ENCODE measurements at places on chromosomes 5 and 9. TPM values are rescaled to one million over a fixed set of nuclear protein-coding genes. Genes with fewer than 3 reads are reported as not detected.
A peak's percentile ranks its signal among the peaks of the same experiment; 100 is the strongest.

DNA sequence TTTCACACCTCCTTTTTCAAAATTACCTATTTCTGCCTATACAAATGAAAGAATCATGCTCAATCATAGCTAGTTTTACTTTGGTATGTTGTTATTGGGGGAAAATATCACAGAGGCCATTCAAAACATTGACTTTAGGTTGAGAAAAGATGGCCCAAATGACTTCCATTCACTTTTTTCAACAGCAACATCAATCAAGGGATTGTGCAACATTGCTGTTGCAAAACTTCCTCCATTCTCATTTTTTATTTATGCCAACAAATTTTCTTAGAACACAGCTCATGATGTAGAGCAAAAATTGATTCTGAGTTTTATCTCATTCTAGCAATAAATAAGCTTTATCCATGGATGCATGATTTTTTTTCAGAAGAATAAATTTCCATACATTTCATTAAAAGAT is 93.6 kb upstream of the RORB start:
- no peak for DNase-seq

GRCh38 chr5:129362456-129362855 is 97.6 kb upstream of the ADAMTS19 start:
- DNase-seq = no peak

DNA sequence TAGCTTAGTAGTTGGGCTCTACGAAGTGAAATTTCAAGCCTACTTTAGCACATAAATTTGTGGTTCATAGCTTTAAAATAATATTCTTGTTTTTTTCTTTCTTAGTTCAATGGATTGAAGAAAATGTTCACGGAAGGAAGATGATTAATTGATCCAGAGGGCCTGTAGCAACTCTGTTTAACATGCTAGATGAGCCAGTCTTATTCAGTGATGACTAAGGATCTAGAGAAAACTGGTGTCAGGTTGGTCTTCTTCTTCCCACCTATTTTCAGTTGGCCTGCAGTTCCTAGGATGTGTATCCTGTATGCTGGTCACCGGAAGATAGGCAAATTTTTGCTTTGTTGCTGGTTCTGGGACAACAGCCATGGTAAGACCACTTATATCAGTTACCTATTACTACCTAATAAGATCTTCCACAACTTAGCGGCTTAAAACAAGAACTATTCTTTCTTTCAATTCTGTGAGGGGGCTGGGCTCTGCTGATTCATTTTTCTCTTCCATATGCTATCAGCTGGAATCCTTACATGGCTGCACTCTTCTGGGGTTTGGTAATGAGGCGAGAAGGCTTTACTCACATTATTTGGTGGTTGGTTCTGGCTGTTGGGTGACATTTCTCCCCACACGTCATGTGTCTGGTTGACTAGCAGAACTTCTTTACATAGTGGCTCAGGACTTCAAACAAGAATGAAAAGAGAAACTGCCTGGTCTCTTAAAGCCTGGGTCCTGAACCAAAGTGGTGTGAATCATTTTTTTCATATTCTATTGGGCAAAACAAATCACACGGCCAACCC is 182.7 kb upstream of the ACTBL2 start:
- no peak for DNase-seq

DNA sequence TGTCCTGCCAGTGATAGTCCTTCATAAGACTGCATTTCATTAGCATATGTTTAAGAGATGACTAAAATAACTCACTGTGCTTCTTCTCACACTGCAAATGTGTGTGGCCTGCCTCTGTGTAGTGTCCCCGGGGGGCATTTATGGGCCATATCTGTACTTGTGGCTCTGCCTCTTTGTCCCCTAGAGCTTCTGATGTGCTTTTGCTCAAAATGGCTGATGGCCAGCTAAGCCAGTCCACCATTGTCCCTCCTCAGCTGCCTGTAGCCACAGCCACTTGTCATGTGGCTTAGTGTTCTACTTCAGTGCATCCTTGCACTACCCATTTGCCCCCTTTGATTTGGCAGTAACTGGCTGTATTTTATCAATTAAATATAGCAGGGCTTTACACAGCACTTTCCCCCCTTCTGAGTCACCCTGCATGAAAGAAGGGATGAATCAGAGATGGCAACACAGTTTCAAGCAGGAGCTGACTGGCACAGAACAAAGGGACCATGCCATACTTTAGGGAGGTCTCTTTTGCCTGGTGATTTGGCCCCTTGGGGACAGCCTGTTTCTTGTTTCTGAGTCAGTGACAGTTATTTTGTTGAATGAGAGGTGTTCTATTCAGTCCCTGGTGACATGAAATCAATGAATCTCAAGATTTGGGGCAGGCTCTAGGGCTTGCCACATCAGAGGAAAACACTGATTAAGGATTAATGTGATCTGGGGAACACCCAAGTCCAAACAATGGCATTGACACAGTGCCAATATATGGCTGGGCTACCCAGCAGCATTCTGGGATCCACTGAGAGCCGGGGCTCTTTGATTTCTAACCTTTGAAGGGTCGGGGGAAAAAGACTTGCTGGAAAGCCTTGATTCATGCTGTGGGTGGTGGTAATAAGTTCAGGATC is 245.5 kb downstream of the SMARCA2 start:
- no peak for DNase-seq

- DNase-seq = no peak
Observed at GRCh38 chr9:137188086-137188489, 272 bp downstream of the ANAPC2 start.

GRCh38 chr9:132214027-132214622 is 52.3 kb downstream of the NTNG2 start:
- peak; percentile 10 for DNase-seq

GRCh38 chr5:170783498-170784247 is at the start of gene GABRP:
Gene GABRP, plus strand, starts transcription at chr5:170783725. Its CDS starts 4,891 bp downstream, at chr5:170788616.
- DNase-seq = no peak

- no peak for DNase-seq
Observed at GRCh38 chr9:127495884-127496555, 44.7 kb downstream of the LRSAM1 start.

- no peak for DNase-seq
Observed at GRCh38 chr5:90793183-90793582, 234.6 kb downstream of the ADGRV1 start.

DNA sequence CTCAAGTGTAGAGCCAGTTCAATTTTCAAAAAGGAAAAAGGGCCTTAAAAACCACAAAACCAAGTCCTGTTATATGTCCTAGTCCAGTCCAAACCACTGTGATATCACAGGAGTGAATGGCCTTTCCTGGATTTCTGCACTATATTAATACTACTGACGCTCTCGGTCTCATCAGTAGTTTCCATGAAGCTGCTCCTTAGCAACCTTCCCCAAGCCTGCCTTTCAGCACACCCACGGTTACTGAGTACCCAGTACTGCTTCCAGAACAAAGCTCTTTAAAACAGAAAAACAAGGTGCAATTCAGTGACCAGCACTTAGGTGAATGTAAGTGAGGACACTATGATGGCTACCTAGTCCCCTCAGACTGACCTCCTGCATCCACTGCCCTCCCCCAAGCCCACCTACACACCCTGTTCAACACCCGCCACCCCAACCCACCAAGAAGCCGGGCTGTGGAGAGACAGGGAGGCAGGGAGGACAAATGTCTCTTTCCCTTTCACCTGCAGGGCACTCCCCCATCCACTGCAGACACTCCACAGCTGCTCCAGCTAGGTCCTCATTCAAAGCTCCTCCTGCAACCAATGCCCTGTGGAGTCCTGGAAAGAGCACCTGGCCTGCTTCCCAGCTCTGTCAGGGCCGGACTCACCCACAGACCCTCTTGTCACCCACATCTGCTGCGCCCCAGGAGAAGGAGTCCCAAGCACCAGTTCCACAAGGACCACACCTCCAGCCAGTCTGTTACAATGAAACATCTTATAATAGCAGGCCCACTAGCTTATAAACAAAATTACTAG is 25.9 kb downstream of the PSMB7 start:
- no peak for DNase-seq

- no peak for DNase-seq
Observed at GRCh38 chr5:66306844-66307315, 162.8 kb downstream of the SREK1 start.

DNA sequence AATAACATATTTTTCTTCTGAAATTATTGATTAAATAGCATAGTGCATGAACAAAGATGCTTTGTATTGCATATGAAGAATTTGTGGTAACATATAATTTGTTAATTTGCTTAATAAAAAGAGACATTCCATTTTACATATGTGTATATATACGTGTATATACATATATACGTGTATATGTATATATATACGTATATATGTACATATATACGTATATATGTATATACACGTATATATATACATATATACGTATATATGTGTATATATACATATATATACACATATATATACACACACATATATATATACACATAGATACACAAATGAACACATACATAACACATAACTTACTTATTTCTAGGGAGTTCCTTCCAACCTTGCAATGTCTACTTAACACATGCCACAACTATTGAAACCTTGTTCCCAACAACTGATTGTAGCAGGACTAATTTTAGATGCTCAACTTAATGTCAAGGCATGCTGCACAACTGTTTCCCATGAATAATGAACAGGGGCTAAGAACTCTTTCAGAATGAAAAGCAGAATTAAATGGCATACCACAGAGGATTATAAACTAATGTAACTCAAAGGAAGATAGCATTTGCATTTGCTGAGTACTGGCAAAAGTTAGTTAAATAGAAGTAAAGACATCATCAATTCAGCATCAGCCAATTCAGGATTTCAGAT is 17.4 kb downstream of the KIF24 start:
- DNase-seq = no peak

GRCh38 chr5:138694146-138694545 is 59.1 kb upstream of the CTNNA1 start:
- no peak for DNase-seq

- no peak for DNase-seq
Observed at GRCh38 chr9:9997585-9997984, 615.2 kb downstream of the PTPRD start.

DNA sequence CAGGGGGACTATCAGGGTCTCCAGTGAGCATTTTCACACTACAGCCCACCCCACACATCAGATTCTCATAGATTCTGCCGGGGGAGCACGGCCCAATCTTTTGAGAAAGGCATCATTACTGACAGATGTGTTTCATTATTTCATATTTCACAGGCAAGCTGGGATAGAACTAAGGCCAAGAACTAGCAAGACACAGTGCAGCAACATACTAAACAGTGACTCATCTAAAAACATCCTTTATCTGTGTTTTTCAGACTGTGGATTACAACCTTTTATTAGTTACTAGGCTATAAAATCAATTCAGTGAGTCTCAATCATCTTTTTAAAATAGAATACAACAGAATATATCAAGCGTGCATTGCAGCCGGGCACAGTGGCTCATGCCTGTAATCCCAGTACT is 59.8 kb downstream of the CPLANE1 start:
- no peak for DNase-seq

GRCh38 chr5:142319105-142319504 is 5.7 kb downstream of the SPRY4 start:
- no peak for DNase-seq

- DNase-seq = no peak
Observed at GRCh38 chr5:81006947-81007636, 46.9 kb downstream of the RASGRF2 start.

GRCh38 chr9:13175732-13176131 is 103.8 kb downstream of the MPDZ start:
- DNase-seq = no peak

DNA sequence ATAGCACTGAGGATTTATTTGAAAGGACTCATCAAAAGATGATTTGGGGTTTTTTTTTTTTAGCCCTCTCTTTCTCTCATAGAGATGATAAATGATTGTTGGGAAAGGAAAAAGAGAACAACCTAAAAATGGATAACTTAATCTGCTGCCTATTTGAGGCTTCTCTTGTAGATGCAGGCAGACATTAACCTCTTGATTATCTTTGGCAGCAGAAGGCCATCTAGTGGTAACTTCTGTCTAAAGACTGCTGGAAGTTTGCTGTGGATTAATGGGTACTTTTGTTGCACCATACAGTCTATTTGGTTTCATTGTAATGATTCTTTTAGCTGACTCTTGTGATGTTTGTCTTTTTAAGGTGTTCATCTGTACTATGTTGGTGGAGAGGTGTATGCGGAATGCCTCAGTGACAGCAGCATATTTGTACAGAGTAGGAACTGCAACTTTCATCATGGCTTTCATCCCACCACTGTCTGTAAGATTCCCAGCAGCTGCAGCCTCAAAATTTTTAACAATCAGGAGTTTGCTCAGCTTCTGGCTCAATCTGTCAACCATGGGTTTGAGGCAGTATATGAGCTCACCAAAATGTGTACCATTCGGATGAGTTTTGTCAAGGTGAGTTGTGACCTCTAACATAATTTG is 18.8 kb downstream of the SMIM32 start:
- DNase-seq = peak; percentile 12

SLC36A3 gene
- total RNA-seq = not detected

TMEM252 gene
- total RNA-seq = not detected

GPR150 gene
- total RNA-seq = 0.82 TPM

LAMC3 gene
- 0.12 TPM for total RNA-seq

IFNA13 gene
- total RNA-seq = not detected

ANKRD33B gene
- 6.1 TPM for total RNA-seq

IFNB1 gene
- not detected for total RNA-seq

Measured in glomerular endothelial cell (primary cell).